Posterior vena cava (tissue), 2 donors: ENCODE measurements at places on chromosomes 7 and 10. TPM values are rescaled to one million over a fixed set of nuclear protein-coding genes. Genes with fewer than 3 reads are reported as not detected.

GRCh38 chr10:131736321-131736980 lies 164.4 kb upstream of the PPP2R2D start:
- peak; percentile 69 for DNase-seq

GRCh38 chr7:78594156-78594555 lies 795.6 kb downstream of the PHTF2 start:
- no peak for DNase-seq

DNA sequence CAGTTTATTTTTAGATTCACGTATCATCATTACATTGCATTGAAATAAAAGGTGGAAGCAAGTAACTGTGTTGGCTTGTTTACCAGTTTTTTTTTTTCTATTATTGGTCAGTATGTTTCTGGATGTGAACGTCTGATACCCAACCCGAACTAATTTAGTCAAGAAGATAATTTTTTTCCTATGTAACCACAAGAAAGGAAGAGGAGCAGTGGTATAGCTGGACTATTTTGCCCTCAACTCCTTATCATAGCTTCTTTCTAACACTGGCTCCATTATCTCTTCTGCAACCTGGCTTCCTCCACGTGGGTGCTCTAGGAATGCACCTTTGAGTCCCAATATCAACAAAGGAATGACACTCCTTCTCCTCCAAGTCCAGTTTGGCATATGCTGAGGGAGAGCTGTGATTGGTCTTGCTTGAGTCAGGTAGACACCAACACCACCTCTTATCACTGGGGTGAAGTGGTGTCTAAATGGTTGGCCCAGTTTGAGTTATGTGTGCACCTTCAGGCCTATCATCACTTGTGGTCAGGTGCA lies 29.4 kb downstream of the OR9A2 start:
- DNase-seq: no peak

GRCh38 chr7:4733936-4734528 lies 41.4 kb upstream of the AP5Z1 start:
- DNase-seq: no peak

GRCh38 chr10:119441921-119442757 lies 100.4 kb downstream of the RGS10 start:
- DNase-seq: no peak

The MRLN gene
- total RNA-seq: not detected

The DLX5 gene
- total RNA-seq: 4.9 TPM

The SEC61A2 gene
- total RNA-seq: 5.9 TPM

The ELFN1 gene
- 1.8 TPM for total RNA-seq
